Astrocyte (in vitro differentiated cells and primary cell): ENCODE measurements at places on chromosomes 6 and 20.

GRCh38 chr6:156699017-156699421 lies 78.2 kb upstream of the ARID1B start:
- no peak overlapping the region for H3K4me3 ChIP-seq
- peak; percentile 82 for DNase-seq
- peak overlapping the region; percentile 60 for H3K27ac ChIP-seq
- H3K36me3 ChIP-seq = no peaks in the 10 kb centered on the region
- peaks cover 10% of the 10 kb centered on the region for H3K4me1 ChIP-seq

DNA sequence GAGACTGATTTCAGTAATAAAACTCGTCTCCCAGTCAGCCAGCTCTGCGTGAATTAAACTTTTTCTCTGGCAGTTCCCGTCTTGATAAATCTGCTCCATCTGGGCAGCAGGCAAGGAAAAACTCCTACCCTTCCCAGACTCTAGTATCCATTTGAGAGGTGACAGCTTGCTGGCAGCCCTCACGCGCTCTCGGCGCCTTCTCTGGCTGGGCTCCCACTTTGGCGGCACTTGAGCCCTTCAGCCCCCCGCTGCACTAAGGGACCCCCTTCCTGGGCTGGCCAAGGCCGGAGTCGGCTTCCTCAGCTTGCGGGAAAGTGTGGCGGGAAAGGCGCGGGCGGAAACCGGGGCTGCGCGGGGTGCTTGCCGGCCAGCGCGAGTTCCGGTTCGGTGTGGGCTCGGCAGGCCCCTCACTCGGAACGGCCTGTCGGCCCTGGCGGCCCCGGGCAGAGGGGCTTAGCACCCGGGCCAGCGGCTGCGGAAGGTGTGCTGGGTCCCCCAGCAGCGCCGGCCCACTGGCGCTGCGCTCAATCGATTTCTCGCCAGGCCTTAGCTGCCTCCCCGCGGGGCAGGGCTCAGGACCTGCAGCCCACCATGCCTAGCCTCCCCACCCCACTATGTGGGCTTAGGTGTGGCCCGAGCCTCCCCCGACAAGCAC lies 21.8 kb upstream of the GMPR start:
- H3K36me3 ChIP-seq = no peaks in the 10 kb centered on the region
- no peak overlapping the region for H3K27ac ChIP-seq
- H3K27me3 ChIP-seq = no peaks in the 10 kb centered on the region
- no peak overlapping the region for H3K4me3 ChIP-seq
- peaks cover 18% of the 10 kb centered on the region for H3K4me1 ChIP-seq

DNA sequence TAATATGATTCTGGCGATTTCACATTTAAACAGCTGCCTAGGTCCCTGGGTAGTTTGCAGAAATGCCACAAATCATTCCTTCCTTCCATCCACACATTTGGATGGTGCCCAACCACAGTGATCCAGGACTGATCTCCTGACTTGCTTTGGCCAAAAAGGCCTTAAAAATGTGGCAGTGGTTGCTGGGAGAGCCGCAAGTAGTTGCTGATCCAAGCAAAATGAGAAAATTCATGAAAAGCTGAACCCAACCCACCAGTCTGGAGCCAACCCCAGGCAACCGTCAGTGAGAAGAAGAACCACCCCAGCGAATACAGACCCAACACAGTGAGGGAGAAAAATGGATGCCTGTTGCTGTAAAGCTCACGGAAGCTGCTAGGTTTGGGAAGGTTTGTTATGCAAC lies 25.1 kb downstream of the RALGAPA2 start:
- H3K27ac ChIP-seq = no peak overlapping the region
- DNase-seq = no peak
- H3K4me3 ChIP-seq = no peak overlapping the region
- no peaks in the 10 kb centered on the region for H3K36me3 ChIP-seq
- no peaks in the 10 kb centered on the region for H3K4me1 ChIP-seq

DNA sequence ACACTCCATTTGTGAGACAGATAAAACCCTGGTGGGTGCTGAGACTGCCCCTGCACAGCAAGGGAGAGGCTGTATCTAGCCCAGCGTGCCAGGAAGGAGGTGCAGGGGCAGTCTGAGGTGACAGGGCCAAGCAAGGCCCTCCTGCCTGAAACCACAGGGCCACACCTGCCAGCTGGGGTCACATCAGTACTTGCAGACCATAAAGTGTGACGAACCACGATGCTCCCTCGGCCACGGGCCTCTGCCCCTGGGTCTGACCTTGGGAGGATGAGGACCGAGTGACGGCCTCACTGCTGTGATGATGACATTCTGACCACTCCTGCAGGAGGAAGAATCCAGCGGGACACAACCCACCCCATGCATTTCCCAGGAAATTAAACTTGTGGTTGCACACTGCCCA lies 75.1 kb downstream of the NINL start:
- peaks cover 6% of the 10 kb centered on the region for H3K36me3 ChIP-seq
- H3K27me3 ChIP-seq = no peaks in the 10 kb centered on the region
- H3K4me1 ChIP-seq = peaks cover 16% of the 10 kb centered on the region
- H3K27ac ChIP-seq = no peak overlapping the region
- no peak overlapping the region for H3K4me3 ChIP-seq
- DNase-seq = no peak

DNA sequence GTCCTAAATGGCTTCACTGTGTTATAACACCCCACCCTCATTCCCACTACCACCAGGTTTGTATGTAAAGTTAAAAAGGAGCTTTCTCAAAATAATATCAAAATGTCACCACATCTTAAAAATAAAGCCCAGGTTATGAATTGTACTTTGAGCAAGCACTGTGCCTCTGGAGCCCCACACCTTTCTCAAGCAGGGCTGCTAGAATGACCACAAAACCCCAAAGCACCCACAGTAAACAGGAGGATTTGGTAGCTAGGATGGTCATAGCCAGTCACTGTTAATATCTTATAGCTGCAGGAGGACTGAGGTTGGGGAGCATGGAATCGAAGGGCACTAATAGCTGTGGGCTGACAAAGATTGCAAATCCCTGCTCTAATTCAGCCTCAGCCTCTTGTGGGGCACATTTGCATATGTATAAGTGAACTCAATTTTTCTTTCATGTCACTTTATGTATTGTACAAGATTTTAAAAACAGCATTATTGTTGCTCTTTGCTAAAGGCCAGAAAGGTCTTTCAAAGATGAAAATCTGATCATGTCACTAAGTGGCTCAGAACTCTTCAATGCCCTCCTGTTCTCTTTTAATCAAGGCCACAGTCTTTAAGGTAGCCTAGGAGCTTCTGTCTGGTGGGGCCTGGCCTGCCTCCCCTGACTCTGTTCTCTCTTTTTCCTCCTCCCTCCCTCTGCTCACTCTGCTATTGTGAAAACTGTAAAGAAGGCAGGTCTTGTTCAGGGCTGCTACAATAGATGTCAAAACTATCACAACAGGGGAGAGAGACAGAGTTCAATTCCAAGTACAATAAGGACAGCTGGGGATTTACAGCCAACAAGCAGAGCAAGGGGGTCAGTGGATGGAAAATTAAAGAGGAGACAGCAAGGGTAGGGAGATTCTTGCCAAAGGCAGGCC lies 101.6 kb downstream of the TMEM200A start:
- no peak for DNase-seq
- H3K27ac ChIP-seq = peak overlapping the region; percentile 41
- no peak overlapping the region for H3K4me3 ChIP-seq
- no peaks in the 10 kb centered on the region for H3K36me3 ChIP-seq
- peaks cover 11% of the 10 kb centered on the region for H3K4me1 ChIP-seq

GRCh38 chr20:46963196-46963529 lies 68.5 kb downstream of the EYA2 start:
- H3K27ac ChIP-seq = no peak overlapping the region
- H3K36me3 ChIP-seq = no peaks in the 10 kb centered on the region
- DNase-seq = no peak
- no peaks in the 10 kb centered on the region for H3K27me3 ChIP-seq
- H3K4me3 ChIP-seq = no peak overlapping the region

DNA sequence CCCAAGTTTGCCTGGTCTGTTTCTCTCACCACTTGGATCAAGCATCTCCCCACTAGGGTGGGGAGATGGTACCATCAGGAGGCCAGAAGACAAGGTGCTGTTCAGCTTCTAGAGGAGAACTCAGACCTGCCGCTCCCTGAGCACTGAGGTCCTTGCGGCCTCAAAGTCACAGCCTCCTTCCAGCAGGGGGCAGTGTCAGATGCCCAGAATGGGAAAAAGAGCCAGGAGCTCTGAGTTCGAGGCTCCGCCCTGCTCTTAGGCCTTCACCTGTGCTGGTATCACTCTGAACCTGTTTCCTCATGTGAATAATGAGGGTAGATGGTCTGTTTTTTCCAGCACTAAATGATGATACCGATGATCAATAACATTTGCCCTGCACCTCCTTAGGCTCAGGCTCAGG lies 68.7 kb downstream of the TOX2 start:
- no peak overlapping the region for H3K4me3 ChIP-seq
- no peaks in the 10 kb centered on the region for H3K36me3 ChIP-seq
- H3K27me3 ChIP-seq = no peaks in the 10 kb centered on the region

DNA sequence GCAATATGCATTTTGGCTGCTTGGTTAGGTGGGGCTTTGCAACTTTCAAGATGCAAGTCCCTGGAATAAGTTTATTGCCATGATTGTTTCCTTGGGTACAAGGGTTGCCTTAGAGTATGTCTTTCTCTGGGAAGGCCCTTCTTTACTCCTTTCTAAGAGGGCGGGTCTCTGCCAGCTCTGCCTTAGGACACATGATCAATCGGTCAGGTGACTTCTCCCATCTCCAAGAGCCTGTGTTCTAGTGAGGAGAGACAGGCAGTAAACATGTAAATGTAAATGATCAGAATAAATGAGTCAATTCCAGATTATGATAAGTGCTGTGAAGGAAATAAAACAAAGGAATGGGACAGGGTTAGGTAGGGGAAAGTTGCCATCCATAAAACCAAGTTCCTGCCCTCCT lies 43.2 kb upstream of the BCAS1 start:
- no peak overlapping the region for H3K4me3 ChIP-seq
- H3K27me3 ChIP-seq = no peaks in the 10 kb centered on the region
- DNase-seq = no peak
- no peaks in the 10 kb centered on the region for H3K4me1 ChIP-seq

GRCh38 chr6:84052883-84053241 lies 19.3 kb downstream of the MRAP2 start:
- H3K4me1 ChIP-seq = peaks cover 8% of the 10 kb centered on the region
- no peak overlapping the region for H3K27ac ChIP-seq
- no peaks in the 10 kb centered on the region for H3K36me3 ChIP-seq
- no peak for DNase-seq

DNA sequence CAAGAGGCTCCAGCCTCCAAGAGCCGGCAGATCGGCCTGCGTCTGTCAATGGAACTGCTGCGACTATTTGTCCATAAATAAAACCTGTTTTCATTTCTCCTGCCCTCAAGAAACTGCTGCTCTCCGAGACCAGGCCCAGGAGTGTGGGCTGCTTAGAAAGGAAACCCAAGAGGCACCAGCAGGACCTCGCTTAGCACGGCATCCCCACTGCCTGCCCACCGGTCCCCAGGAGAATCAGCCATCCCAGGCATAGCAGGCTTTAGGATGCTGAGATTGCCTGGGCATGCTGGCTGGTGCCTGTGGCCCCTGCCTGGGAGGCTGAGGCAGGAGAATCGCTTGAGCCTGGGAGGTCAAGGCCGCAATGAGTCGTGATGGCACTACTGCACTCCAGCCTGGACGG lies 17.6 kb downstream of the NTSR1 start:
- peaks cover 21% of the 10 kb centered on the region for H3K27me3 ChIP-seq
- no peak overlapping the region for H3K27ac ChIP-seq
- no peak overlapping the region for H3K4me3 ChIP-seq
- no peak for DNase-seq

DNA sequence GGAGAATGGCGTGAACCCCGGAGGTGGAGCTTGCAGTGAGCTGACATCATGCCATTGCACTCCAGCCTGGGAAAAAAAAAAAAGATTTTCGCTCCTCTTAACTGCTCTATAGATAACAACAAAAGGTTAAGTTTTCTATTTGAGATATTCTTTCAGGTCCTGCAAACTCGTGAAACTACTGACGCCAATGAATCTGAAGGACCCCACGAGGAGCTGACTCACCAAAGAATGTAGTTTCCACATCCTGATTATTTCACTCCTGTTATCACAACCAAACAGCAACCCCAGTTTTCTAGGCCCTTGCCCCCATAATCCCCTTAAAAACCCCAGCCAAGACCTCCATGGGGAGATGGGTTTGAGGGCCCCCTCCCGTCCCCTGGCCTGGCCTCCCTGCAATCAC lies 58.7 kb downstream of the OTOR start:
- H3K27me3 ChIP-seq = peaks cover 4% of the 10 kb centered on the region
- H3K4me1 ChIP-seq = no peaks in the 10 kb centered on the region
- no peak overlapping the region for H3K27ac ChIP-seq
- H3K4me3 ChIP-seq = no peak overlapping the region

- H3K4me1 ChIP-seq = no peaks in the 10 kb centered on the region
- DNase-seq = no peak
- no peak overlapping the region for H3K4me3 ChIP-seq
- no peak overlapping the region for H3K27ac ChIP-seq
- H3K27me3 ChIP-seq = peaks cover 31% of the 10 kb centered on the region
These were observed 60.2 kb downstream of the RBM38 start for GRCh38 chr20:57451431-57451794.

- no peaks in the 10 kb centered on the region for H3K27me3 ChIP-seq
- no peak overlapping the region for H3K27ac ChIP-seq
- H3K4me3 ChIP-seq = no peak overlapping the region
- peaks cover 6% of the 10 kb centered on the region for H3K4me1 ChIP-seq
These were observed 35.9 kb downstream of the CDC40 start for GRCh38 chr6:110216140-110216539.

DNA sequence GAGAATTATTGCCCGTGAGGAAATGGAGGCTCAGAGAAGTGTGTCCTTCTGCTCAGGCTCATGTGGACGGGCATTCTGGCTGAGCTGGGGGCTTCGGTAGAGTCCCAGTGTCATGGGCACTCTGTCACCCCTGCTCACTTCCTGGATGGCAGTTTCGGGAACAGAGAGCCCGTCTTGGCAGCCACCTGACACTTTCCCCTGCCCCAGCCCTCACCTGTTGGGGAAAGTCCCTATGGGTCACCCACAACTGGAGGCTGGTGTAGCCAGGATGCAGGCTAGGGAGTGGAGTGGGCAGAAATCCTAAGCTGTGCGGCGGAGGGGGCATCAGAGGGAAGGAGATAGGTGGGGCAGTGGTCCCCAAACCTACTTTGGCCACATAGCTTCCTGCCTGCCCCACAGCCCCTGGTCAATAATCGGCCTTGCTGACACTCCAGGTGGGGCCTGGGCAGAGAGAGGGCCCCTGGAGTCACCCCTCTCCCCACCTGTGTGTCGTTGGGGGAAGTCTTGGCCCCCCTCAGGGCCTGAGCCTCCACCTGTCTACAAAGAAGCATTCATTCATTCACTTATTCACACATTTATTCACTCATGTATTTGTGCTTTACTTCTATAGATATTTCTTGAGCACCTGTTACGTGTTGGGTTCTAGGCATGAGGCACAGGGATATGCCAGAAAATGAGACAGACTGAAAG lies 40.5 kb downstream of the SNAI1 start:
- H3K27ac ChIP-seq = no peak overlapping the region
- H3K36me3 ChIP-seq = no peaks in the 10 kb centered on the region
- no peak for DNase-seq
- no peaks in the 10 kb centered on the region for H3K27me3 ChIP-seq
